ENCODE measurements at places on chromosomes 3 and 15.

DNA sequence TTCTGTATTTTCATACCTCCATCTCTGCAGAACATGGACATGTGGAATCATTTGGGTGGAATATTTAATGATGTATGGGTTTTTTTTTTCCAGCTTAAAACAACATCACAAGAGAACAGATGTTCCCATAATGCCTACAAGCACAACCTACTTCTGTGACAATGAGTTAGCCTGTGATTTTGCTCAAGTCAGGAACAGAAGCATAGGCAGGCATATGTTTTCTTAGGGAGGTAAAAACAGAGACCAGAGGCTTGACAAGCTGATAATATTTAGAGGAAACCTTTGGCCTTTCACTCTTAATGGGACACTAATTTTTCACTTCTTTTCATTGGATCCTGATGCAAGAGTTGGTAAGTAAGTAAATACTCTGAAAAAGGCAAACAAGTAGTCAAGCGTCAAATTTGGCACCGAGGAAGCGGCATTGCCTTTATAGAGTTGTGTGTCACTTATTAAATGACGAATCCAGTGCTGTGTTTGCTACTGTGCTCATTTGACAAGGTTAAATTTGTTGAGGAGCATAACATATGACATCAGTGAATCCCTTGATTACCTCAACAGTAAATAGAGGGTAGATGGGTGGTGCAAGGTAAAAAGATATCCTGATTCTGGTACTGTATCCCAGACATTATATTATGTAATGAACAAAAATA is 66.7 kb upstream of the RBMS3 start:
- H3K4me1 ChIP-seq: no peaks in the 10 kb centered on the region
- no peak overlapping the region for H3K4me3 ChIP-seq
- no peak for DNase-seq
- no peaks in the 10 kb centered on the region for H3K36me3 ChIP-seq
- H3K27ac ChIP-seq: no peak overlapping the region
- H3K27me3 ChIP-seq: no peaks in the 10 kb centered on the region

DNA sequence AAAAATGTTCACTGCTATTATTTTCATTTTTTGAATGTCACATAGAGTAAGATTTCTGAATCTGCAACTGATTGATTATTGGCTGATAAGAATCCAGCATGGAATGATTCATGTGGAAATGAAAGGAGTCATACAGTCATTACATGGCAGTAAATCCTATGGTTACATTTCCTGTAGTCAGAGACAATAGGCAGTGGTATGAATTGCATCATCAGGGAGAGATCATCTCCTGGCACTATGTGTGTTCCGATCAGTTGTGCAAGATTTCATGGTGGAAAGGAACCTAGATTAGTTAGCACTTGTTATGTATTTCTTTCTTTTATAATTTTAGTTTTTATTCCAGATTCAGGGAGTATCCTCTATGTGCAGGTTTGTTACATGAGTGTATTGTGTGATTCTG is 38.8 kb downstream of the SLC12A1 start:
- H3K27me3 ChIP-seq: no peaks in the 10 kb centered on the region
- no peak overlapping the region for H3K4me3 ChIP-seq

DNA sequence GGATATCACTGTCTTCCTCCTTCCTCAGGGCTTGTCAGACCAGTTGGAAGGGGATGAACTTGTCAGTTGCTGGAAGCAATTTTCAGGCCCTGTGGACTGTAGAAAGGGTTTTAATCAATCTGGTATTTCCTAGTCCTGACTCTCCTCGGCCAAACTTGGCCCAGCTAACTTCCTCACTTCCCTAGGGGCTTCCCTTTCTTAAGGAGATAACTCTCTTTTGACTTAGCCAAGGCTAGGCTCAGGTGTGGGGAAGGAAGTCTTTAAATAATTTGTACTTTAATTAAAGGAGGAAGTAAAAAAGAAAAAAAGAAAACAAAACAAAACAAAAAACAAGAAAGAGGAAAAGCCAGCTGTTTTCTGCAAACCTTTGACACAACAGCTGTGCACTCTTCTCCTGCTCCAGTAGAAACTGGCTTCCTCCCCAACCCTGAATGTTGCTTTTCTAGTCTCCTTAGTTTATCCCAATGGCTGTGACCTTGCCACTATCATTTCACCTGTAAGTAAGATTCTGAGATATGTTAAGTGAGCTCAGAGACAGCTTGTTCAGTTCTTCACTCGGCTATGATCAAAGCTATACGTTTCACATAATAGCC is 53.0 kb upstream of the ST3GAL6 start:
- H3K4me1 ChIP-seq: peaks cover 20% of the 10 kb centered on the region
- H3K27ac ChIP-seq: no peak overlapping the region
- H3K27me3 ChIP-seq: no peaks in the 10 kb centered on the region
- no peaks in the 10 kb centered on the region for H3K36me3 ChIP-seq
- no peak for DNase-seq

GRCh38 chr3:9744162-9744561 is 5.6 kb upstream of the OGG1 start:
- peaks cover 5% of the 10 kb centered on the region for H3K4me1 ChIP-seq
- peaks cover 7% of the 10 kb centered on the region for H3K36me3 ChIP-seq
- DNase-seq: no peak
- H3K4me3 ChIP-seq: no peak overlapping the region

- no peak overlapping the region for H3K4me3 ChIP-seq
- no peak for DNase-seq
- no peak overlapping the region for H3K27ac ChIP-seq
Measured at GRCh38 chr3:14819671-14820070, 909 bp downstream of the FGD5 start.

GRCh38 chr15:51065781-51066180 is 28.9 kb downstream of the TNFAIP8L3 start:
- no peak for DNase-seq
- H3K27ac ChIP-seq: peak overlapping the region; percentile 11
- H3K36me3 ChIP-seq: no peaks in the 10 kb centered on the region
- H3K4me1 ChIP-seq: peaks cover 15% of the 10 kb centered on the region
- no peaks in the 10 kb centered on the region for H3K27me3 ChIP-seq

All from vagina (tissue), 2 donors.